Liver (tissue), 10 donors: ENCODE measurements at places on chromosomes 6 and 20.

DNA sequence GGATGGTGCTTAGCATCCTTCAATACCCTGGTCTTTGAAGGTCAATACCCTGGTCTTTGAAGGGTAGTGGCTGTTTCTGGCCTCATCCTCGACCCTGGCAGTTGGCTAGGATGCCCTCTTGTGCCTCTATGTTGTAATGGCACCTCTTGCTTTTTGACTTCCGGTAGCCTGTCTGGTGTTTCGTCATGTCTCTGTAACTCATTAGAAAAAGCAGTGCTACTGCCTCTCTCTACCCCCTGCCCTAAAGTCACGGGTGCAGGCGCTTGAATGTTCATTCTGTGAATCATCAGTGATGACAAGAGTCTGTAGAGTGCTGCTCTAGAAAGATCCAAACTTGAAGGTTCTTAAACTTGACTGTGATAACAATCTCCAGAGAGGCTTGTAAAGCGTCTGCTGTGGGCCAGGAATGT is 28.3 kb downstream of the RSPO4 start:
- H3K4me1 ChIP-seq: no peaks in the 10 kb centered on the region
- no peaks in the 10 kb centered on the region for H3K36me3 ChIP-seq
- no peak for DNase-seq

- no peak for DNase-seq
- no peaks in the 10 kb centered on the region for H3K27me3 ChIP-seq
- peak overlapping the region; percentile 57 for H3K27ac ChIP-seq
Measured at GRCh38 chr6:137241481-137242038, 22.4 kb upstream of the IFNGR1 start.

- H3K4me3 ChIP-seq: no peak overlapping the region
- no peak for DNase-seq
- H3K27ac ChIP-seq: no peak overlapping the region
- H3K36me3 ChIP-seq: no peaks in the 10 kb centered on the region
Measured at GRCh38 chr20:51277961-51278360, 255.1 kb upstream of the KCNG1 start.

DNA sequence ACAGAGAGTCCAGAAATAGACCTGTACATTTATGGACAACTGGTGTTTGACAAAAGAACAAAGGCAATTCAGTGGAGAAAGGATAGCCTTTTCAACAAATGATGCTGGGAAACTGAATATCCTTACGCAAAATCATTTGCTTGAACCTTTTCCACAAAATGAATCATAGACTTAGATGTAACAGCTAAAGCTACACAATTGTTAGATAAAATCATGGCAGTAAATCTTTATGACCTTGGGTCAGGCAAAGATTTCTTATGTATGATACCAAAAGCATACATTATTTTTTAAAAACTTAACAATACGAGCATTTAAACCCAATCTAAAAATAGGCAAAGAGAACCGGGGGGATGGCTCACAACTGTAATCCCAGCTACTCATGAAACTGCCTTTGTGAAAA is 73.5 kb upstream of the DST start:
- no peaks in the 10 kb centered on the region for H3K27me3 ChIP-seq
- no peak overlapping the region for H3K4me3 ChIP-seq
- peaks cover 24% of the 10 kb centered on the region for H3K4me1 ChIP-seq
- H3K27ac ChIP-seq: no peak overlapping the region
- H3K36me3 ChIP-seq: no peaks in the 10 kb centered on the region

DNA sequence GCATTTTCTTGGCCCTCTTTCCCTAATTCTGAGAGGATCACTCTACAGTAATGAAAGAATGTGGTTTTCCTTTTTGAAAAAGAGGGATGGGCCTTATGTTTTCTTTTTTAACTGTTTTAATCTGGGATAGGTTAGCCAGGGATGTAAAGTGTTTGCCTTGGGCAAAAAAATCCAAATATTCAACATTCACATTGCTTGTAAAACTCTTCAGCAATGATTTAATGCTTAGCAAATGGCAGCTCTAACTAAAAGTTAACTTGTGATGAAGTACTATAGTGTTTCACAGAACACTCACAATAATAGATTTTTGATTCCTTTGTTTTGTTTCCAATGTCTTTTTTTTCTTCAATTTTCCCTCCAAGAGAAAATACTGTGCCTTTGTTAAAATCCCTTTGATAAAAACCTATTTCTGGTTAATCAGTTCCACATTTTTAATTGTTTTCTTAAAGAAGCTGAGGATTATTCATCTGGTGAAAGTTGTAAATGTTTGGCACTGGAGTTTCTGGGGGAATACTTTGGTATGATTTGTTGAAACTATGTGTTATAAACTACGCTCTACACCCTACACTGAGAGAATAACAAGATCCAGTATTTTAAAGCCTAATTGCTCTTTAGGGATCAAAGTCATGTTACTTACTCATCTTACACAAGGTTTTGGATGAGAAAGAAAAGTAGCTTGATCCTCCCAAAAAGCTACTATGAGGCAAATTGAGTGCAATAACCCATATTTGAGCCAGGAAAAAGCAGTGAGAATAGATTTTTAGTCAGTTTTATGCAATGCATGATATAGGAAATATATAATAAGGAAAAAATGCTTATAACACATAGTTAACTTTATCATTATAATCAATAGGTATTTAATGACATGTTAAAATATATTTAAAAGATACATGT is 335.8 kb downstream of the EPHA7 start:
- no peak overlapping the region for H3K27ac ChIP-seq
- DNase-seq: no peak
- H3K36me3 ChIP-seq: no peaks in the 10 kb centered on the region
- H3K4me1 ChIP-seq: no peaks in the 10 kb centered on the region

GRCh38 chr6:21732731-21733130 is 139.2 kb downstream of the SOX4 start:
- no peak overlapping the region for H3K4me3 ChIP-seq
- no peaks in the 10 kb centered on the region for H3K27me3 ChIP-seq
- no peak overlapping the region for H3K27ac ChIP-seq
- no peak for DNase-seq
- peaks cover 3% of the 10 kb centered on the region for H3K4me1 ChIP-seq

DNA sequence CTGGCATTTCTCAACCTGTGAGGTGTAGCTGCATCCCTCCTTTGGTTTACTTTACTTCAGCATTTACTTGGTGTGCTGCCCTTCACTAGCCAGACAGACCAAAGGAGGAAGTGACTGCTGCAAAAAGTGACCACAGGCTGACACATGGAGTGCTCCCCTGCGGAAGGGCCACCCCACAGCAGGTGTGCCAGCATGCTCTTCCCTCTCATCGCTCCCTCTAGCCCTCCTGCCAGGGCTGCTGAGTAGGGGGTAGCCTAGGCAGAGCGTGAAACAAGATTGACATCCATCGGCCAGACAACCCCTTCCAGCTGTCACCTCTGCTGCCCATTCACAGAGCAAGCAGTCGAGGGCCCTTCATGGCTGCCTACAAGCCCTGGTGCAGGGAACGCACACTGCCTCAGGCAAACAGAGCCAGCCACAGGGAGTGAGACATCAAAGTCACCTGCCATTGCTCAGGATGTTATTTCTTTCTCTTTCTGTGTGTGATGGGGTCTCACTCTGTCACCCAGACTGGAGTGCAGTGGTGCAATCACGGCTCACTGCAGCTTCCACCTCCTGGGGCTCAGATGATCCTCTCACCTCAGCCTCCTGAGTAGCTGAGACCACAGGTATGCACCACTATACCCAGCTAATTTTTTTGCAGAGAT is 102.0 kb upstream of the RPS6KA2 start:
- H3K4me1 ChIP-seq: no peaks in the 10 kb centered on the region
- H3K27me3 ChIP-seq: no peaks in the 10 kb centered on the region
- no peak overlapping the region for H3K27ac ChIP-seq
- DNase-seq: no peak
- H3K36me3 ChIP-seq: no peaks in the 10 kb centered on the region

DNA sequence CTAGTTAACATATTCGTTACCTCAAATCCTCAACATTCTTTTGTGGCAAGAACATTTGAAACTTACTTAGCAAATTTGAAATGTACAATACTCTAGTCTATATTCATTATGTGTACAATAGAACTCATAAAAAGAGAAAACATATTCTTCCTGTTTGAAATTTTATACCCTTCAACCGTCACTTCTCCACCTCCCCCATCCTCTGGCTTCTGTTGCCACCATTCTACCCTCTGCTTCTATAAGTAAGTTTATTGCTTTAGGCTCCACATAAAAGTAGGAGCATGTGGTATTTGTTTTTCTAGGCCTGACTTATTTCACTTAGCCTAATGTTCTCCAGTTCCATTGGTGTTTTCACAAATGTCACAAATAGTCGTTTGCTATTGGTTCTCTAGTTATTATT is 205.3 kb downstream of the TENT5A start:
- no peaks in the 10 kb centered on the region for H3K27me3 ChIP-seq
- H3K27ac ChIP-seq: no peak overlapping the region
- no peaks in the 10 kb centered on the region for H3K4me1 ChIP-seq
- no peak overlapping the region for H3K4me3 ChIP-seq

- H3K4me1 ChIP-seq: no peaks in the 10 kb centered on the region
- H3K36me3 ChIP-seq: no peaks in the 10 kb centered on the region
- DNase-seq: no peak
- no peak overlapping the region for H3K4me3 ChIP-seq
Measured at GRCh38 chr6:105199711-105200110, 19.9 kb upstream of the POPDC3 start.

- H3K4me3 ChIP-seq: no peak overlapping the region
- DNase-seq: no peak
- H3K4me1 ChIP-seq: peaks cover 28% of the 10 kb centered on the region
- H3K27ac ChIP-seq: no peak overlapping the region
Measured at GRCh38 chr20:431012-431904, 23.2 kb downstream of the RBCK1 start.

DNA sequence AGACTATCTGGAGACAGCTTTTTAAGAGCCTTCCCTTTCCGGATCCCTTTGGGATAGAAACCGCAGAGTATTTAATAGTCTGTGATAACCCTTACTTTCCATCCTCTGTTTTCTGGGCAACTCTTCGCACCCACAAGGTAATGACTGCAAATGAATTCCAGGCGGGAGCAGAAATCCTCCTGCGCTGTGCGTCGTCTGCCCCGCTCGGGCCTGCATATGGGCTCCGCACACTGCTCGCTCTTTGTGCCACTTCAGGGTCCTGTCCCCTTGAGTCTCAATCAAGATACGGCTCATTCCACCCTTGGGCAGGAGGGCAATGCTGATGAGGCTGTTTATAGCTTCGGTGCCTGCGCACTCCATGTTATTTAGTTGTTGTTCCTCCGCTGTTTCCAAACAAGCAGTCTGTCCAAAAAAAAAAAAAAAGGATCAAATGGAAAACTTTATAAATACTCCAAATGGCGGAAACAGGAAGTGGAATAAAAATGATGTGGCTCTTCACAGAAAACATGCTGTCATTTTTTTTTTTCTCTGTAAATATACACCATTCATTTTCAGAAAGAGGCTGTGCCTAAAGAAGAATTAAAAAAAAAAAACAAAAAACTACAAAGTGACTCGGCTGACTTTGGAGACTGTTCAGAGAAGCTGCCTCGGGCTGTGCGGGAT is 169.6 kb upstream of the GMDS start:
- H3K27me3 ChIP-seq: no peaks in the 10 kb centered on the region
- peaks cover 2% of the 10 kb centered on the region for H3K36me3 ChIP-seq
- H3K4me1 ChIP-seq: no peaks in the 10 kb centered on the region

DNA sequence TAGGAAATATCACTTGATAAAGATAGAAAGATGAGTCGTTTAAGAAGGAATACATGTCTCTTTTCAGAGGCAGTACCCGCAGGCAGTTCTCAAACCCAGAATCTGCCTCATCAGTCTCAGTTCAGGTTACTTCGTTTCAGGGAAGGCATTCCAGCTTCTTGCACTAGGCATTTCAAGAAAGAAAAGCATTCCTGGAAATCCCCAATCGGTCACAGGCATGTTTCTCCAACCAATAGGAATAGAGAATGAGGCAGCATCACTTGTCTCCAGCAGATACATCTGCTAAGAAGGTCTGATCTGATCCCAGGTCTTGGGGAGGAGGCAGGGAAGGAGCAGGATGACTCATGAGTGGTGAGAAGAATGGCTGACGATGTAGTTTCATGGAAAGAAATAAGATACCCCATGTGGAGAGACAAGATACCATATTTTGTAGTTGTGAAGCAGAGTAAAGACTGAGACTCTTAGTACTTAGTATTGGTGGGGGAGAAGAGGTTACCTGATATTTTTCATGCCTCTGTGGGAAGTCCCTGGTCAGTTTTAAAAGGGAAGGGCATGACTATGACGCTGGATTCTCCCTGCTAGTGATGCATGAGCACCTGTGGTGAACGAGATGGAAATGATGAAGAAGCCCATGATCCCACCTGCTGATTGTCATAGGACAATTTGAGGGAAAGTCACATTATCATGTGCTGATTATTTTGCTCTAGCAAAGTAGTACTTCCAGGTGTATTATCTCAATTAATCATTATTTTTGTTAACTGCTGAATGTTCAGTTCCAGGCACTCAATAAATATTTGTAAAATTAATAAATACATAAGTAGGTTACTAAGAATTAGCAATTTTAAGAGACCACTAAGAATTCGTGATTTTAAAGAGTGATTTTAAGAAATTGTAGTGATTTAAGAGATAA is 20.3 kb upstream of the HLA-DRB1 start:
- H3K27ac ChIP-seq: peak overlapping the region; percentile 59
- DNase-seq: peak; percentile 36
- no peaks in the 10 kb centered on the region for H3K27me3 ChIP-seq
- no peaks in the 10 kb centered on the region for H3K36me3 ChIP-seq
- no peak overlapping the region for H3K4me3 ChIP-seq

- H3K36me3 ChIP-seq: no peaks in the 10 kb centered on the region
- no peaks in the 10 kb centered on the region for H3K27me3 ChIP-seq
- H3K4me1 ChIP-seq: no peaks in the 10 kb centered on the region
- H3K4me3 ChIP-seq: no peak overlapping the region
- H3K27ac ChIP-seq: no peak overlapping the region
Measured at GRCh38 chr20:44349349-44349748, 6.2 kb upstream of the HNF4A start.

DNA sequence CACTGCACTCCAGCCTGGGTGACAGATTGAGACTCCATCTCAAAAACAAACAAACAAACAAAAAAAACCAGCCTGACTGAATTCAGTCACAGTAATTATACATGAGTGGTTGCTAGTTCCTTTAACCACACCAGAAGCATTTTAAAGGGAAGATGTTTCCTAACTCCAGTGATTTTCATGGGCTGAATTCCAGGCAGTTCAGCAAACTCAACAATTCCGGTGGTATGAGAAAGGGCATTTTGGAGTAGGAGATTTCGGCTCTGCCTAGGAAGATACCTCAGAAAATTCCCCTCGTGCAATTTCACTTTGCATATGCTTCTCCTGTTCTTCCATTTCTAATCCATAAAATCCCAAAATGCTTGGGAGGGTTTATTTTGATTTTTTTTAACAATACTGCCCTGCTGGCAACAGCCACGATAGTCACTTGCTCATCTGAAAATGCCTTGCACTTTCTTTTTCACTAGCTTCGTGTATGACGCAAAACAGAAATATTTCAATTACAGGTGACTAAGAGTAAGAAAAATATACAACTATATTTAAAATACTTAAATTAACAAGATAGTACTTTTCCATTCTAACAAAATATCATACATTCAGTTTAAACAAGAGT is 48.3 kb upstream of the IPCEF1 start:
- no peak for DNase-seq
- H3K4me3 ChIP-seq: no peak overlapping the region
- no peak overlapping the region for H3K27ac ChIP-seq
- peaks cover 60% of the 10 kb centered on the region for H3K36me3 ChIP-seq

- DNase-seq: no peak
- H3K36me3 ChIP-seq: no peaks in the 10 kb centered on the region
- H3K27me3 ChIP-seq: peaks cover 3% of the 10 kb centered on the region
- peak overlapping the region; percentile 21 for H3K27ac ChIP-seq
Measured at GRCh38 chr6:29633534-29633905, 537 bp upstream of the GABBR1 start.

GRCh38 chr20:33840160-33840559 is 29.0 kb downstream of the CHMP4B start:
- H3K27ac ChIP-seq: peak overlapping the region; percentile 62
- no peak overlapping the region for H3K4me3 ChIP-seq
- H3K36me3 ChIP-seq: no peaks in the 10 kb centered on the region
- H3K4me1 ChIP-seq: peaks cover 54% of the 10 kb centered on the region
